Activated naive CD4-positive, alpha-beta T cell treated with anti-CD3 and anti-CD28 coated beads, Interleukin-2, amount 50 U/mL, for 16 hours (primary cell): ENCODE measurements at places on chromosomes 16 and 17.

- peak; percentile 70 for DNase-seq
Observed at GRCh38 chr17:49575679-49576087, at the start of gene NXPH3. TSS of gene NXPH3 (plus strand) at chr17:49575871. CDS start at chr17:49576220, 349 bp downstream.

DNA sequence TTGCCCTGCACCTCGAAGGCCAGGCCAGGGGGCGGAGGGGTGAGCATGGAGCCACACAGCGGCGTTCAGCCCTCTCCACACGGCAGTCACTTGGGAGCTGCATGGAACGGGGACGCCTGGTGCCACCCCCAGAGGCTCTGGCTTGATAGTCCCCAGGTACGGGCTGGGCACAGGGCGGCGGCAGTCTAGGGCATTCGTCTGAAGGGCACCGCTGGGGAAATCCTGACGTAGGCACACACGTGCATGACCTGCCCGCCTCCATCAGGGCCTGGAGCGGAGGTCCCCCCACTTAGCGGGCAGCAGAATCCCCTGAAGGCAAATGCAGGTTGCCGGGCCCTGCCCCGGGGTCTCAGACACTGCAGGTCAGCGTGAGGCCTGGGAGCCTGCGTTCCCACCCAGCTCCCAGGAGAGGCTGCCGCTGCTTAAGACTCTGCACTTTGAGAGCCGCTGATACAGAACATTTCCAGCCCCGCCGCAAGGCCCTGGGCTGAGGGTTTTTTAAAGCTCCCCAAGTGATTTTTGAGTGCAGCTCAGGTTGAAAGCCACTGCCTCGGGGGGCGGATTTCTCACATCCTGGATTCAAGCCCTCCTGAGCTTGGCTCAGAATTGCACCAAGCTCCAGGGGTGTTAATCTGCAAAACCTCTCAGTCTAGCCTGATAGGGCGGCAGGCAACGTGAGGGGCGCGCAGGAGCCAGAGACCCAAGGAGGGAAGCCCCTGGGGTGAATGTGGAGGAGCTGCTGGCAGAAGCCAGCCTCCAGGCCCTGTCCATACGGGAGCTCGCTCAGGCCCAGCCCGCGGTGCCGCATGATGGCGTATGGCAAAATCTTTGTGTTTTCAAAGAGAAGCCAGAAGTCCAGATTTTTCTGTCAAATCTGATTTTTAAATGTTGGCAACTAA, 182.3 kb upstream of the GSE1 start:
- no peak for DNase-seq

- no peak for DNase-seq
Observed at GRCh38 chr16:88920618-88921590, 54.4 kb upstream of the PABPN1L start.

GRCh38 chr17:2874189-2874686, 78.0 kb downstream of the RAP1GAP2 start:
- no peak for DNase-seq

DNA sequence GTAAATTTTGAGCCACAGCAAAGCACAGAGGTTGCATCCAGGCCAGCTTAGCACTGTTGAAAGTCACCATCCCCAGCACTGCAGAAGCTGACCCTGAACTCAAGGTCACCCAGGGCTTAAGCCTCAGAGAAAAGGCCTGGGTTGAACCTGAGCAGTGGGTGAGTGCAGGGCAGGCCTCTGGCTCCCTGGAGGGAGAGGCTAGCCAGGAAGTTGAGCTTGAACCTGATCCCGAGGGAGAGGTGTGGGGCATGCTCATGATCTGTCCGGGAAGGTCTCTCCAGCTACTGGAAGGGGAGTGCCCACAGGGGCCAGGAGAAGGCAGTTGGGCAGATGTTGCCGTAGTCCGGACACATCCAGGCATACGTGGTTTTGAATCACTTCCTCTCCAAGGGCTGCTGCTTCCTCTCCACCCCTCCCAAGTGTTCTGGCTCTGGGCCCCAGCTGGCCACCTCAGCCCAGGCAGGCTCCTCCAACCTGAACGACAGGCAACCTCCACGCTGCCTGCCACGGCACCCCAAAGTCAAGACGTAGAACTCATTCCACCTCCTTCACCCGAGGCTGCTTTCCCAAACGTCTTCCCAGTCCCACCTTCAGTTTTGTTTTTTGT, 18.4 kb downstream of the CARHSP1 start:
- DNase-seq, result no peak

DNA sequence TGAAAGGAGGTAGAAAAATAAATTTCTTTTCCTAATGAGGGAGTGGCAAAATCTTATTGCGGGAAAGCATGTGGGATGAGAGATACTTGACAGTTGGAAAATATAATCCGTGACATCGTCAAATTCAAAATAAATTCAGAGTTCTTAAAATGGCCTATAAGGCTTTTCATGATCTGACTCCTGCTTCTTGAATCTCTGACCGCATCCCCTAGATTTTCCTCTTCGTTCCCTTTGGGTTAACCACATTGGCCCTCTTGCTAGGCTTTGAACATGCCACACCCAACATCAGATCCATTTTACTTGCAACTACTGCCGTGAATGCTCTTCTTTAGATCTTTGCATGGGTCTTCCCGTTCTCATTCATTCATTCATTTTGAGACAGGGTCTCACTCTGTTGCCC, 50.1 kb downstream of the NF1 start:
- DNase-seq, result no peak

GRCh38 chr16:57642160-57643135, 14.0 kb downstream of the ADGRG1 start:
- no peak for DNase-seq

- DNase-seq, result no peak
Observed at GRCh38 chr17:58308173-58308984, 20.2 kb downstream of the TSPOAP1 start.
